PC-9 (cell line): ENCODE measurements at places on chromosomes 4 and X. TPM values are rescaled to one million over a fixed set of nuclear protein-coding genes. Genes with fewer than 3 reads are reported as not detected.

Gene ATG4A
- total RNA-seq, result 5.8 and 9.6 TPM in 2 replicates

Gene CYTL1
- total RNA-seq, result not detected in 2 replicates

Gene SH3BGRL
- total RNA-seq, result 46.6 and 60.6 TPM in 2 replicates

Gene NAAA
- 3.6 and 3.9 TPM in 2 replicates for total RNA-seq

Gene MAGEA2B
- total RNA-seq, result 30.1 and 35.3 TPM in 2 replicates

Gene CT55
- not detected in 2 replicates for total RNA-seq

Gene RAI2
- not detected in 2 replicates for total RNA-seq

Gene NDUFC1
- total RNA-seq, result 55.9 and 59.3 TPM in 2 replicates

Gene PNMA6A
- total RNA-seq, result not detected in 2 replicates

Gene GASK1B
- 2.8 and 4.1 TPM in 2 replicates for total RNA-seq

Gene IQSEC2
- total RNA-seq, result 45.7 and 49.3 TPM in 2 replicates

Gene CTAG1A
- not detected in 2 replicates for total RNA-seq

Gene CT45A2
- not detected in 2 replicates for total RNA-seq

Gene CXXC4
- total RNA-seq, result 0.76 and 0.80 TPM in 2 replicates

Gene DGKK
- total RNA-seq, result not detected in 2 replicates

Gene DTHD1
- total RNA-seq, result not detected in 2 replicates

Gene TLR1
- 3.0 and 3.9 TPM in 2 replicates for total RNA-seq

Gene CSAG1
- total RNA-seq, result 33.2 and 36.5 TPM in 2 replicates

Gene ADH7
- total RNA-seq, result not detected in 2 replicates

Gene ARX
- total RNA-seq, result not detected in 2 replicates

Gene SLC10A4
- 0.23 TPM in 1 of 2 replicates, not detected in the other for total RNA-seq

Gene SSX1
- total RNA-seq, result not detected in 2 replicates

Gene SASH3
- not detected in 2 replicates for total RNA-seq

Gene SORCS2
- 20.7 and 25.8 TPM in 2 replicates for total RNA-seq

Gene FGF13
- 0.50 and 0.90 TPM in 2 replicates for total RNA-seq

Gene HEPH
- total RNA-seq, result not detected in 2 replicates

Gene SSX2
- total RNA-seq, result 52.2 TPM in 1 of 2 replicates, not detected in the other

Gene RELL1
- 11.9 and 18.5 TPM in 2 replicates for total RNA-seq

Gene FRMPD3
- total RNA-seq, result 0.20 and 0.23 TPM in 2 replicates

Gene GAGE2A
- total RNA-seq, result not detected in 2 replicates

Gene PCDH11X
- not detected in 2 replicates for total RNA-seq

Gene YTHDC1
- 64.1 and 83.6 TPM in 2 replicates for total RNA-seq

Gene TCP11X2
- not detected in 2 replicates for total RNA-seq

Gene SMR3B
- total RNA-seq, result not detected in 2 replicates

Gene CLGN
- 0.35 and 0.38 TPM in 2 replicates for total RNA-seq

Gene TMEM271
- total RNA-seq, result not detected in 2 replicates

Gene CT45A10
- not detected in 2 replicates for total RNA-seq

Gene TCEAL7
- not detected in 2 replicates for total RNA-seq

Gene IL2
- total RNA-seq, result not detected in 2 replicates

Gene NXF2
- total RNA-seq, result not detected in 2 replicates

Gene DRD5
- not detected in 2 replicates for total RNA-seq

Gene MAGEC2
- total RNA-seq, result not detected in 2 replicates

Gene PNMA3
- not detected in 2 replicates for total RNA-seq

Gene NAA11
- not detected in 2 replicates for total RNA-seq

Gene SH3D19
- total RNA-seq, result 40.0 and 41.7 TPM in 2 replicates

Gene SYN1
- total RNA-seq, result not detected in 2 replicates

Gene TMEM255A
- 9.4 and 16.7 TPM in 2 replicates for total RNA-seq

Gene MRPS18C
- total RNA-seq, result 18.6 and 37.8 TPM in 2 replicates

Gene FAM241A
- 0.78 and 1.4 TPM in 2 replicates for total RNA-seq

Gene RAB9B
- total RNA-seq, result not detected in 2 replicates

Gene SCML2
- total RNA-seq, result 0.53 and 0.92 TPM in 2 replicates

Gene APELA
- not detected in 2 replicates for total RNA-seq

Gene CDKN2AIP
- total RNA-seq, result 7.7 and 8.7 TPM in 2 replicates

Gene AFF2
- not detected in 2 replicates for total RNA-seq

Gene PLRG1
- 60.8 and 80.7 TPM in 2 replicates for total RNA-seq

Gene NHS
- 6.0 and 6.7 TPM in 2 replicates for total RNA-seq

Gene ATP1B4
- not detected in 2 replicates for total RNA-seq

Gene GRK4
- 3.1 and 4.4 TPM in 2 replicates for total RNA-seq
